ENCODE measurements at places on chromosomes 6 and 20. TPM values are rescaled to one million over a fixed set of nuclear protein-coding genes. Genes with fewer than 3 reads are reported as not detected.
A peak's percentile ranks its signal among the peaks of the same experiment; 100 is the strongest.

TSHZ2 gene
- total RNA-seq = 42.9 TPM

TMEM74B gene
- total RNA-seq = 2.0 TPM

RBM24 gene
- total RNA-seq = 4.2 TPM

SOX18 gene
- total RNA-seq = 30.1 TPM

LRFN2 gene
- total RNA-seq = not detected

CHMP4B gene
- total RNA-seq = 117 TPM

DNA sequence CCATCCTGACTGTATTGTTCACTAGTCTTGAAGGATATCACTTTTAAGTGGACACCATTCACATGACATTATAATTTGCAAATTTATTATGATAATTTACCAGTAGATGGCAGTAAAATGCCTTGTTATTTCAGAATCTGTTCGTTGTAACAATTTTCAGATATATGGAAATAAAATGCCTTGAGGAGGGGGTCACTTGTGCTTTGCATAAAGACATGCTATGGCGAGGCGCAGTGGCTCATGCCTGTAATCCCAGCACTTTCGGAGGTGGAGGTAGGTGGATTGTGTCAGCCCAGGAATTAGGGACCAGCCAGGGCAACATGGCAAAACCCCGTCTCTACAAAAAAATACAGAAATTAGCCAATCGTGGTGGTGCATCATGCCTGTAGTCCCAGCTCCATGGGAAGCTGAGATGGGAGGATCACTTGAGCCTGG is 9.0 kb upstream of the NCOA6 start:
- no peak for DNase-seq

GRCh38 chr6:48144021-48144420 is 33.0 kb upstream of the PTCHD4 start:
- no peak for DNase-seq

DNA sequence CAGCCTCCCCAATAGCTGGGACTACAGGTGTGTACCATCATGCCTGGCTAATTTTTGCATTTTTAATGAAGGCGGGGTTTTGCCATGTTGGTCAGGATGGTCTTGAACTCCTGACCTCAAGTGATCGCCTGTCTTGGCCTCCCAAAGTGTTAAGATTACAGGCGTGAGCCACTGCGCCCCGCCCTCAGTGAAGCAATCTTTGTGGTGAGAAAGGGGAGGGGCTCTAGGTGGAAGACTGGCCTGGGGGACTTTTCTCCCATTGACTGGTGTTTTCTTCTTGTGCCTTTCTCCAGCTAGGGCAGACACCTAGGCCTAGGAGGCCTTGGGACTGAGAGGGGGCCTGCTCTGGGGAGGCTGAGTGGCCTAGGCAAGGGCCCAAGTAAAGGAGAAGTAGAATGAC is 84.1 kb downstream of the DNAAF9 start:
- DNase-seq = no peak

DNA sequence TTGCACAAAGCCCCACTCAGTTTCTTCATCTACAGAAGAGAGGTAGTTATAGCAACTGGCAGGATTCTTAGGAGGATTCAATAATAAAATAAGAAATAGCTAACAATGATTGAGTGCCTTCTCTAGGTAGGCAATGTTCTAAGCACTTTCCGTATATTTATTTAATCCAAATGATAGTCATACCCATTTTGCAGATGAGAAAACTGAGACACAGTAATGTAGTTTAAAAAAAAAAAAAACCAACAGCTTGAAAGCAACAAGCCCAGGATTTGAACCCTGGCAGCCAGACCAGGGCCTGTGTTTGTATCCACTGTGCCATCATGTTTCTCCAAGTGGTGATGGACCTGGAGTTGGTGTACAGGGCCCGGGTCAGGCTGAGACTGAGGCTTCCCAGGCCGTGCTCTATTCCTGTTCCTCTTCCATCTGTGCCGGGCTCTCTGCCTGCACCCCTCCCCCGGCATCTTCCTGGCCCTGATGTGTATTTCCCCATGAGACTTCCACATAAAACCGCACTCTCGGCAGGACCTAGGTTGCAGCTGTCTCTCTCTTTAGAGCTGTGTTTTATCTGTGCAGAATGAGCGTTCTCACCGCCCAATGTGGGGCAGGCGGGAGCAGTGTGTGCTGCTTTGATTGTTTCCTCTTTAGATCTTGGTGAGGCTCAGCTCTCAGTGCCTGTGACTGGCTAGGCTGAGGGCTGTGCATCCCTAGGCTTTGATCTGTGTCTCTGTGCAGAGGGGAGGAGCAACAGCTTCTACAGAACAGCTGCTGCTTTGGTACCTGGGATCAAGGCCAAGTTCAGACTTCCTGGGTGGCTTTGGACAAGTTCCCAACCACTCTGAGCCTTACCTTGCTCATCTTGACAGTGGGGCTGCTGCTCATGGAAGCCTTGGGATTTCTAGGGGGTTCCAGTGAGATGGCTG is 49.5 kb downstream of the TOX2 start:
- peak; percentile 34 for DNase-seq

- DNase-seq = no peak
Measured at GRCh38 chr6:80623066-80623815, 516.8 kb downstream of the BCKDHB start.

GRCh38 chr6:150076196-150076893 is 7.4 kb upstream of the ULBP3 start:
- no peak for DNase-seq

DNA sequence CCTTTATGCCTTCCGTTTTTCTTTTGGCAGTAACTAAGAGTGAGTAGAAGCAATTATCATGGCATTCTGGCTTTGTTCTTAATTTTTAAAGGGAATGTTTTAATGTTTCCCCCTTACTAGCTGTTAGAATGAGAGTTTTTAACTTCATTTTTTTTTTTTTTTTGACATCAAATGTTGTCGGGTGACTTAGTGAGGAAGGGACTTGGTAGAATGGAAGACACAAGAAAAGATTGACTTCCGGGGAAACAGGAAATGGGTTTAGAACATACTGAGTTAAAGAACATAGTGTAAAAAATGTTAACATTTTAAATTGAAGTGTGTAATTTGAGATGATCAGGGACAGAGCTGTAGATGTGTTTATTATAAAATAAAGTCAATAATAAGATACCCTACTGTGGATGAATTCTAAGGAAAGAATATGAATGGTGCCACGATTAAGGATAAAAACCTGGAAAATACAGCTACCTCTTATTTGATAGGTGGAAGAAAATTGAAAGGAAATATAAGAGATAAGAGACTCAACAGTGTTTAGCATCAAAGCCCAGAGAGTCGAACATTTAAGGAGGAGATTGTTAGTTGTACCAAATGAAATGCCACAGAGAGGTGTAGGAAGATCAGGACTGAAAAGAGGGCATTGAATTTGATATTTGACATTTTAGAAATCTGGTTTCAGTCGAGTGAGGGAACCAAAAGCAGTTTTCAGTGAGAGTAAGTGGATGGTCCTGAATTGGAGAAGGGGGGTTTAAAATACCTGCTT is 9.4 kb downstream of the HSF2 start:
- no peak for DNase-seq
